Right lung (tissue), 10 donors: ENCODE measurements at places on chromosomes 6 and 20. TPM values are rescaled to one million over a fixed set of nuclear protein-coding genes. Genes with fewer than 3 reads are reported as not detected.

Gene ADTRP
- polyA plus RNA-seq, result 1.2 TPM

DNA sequence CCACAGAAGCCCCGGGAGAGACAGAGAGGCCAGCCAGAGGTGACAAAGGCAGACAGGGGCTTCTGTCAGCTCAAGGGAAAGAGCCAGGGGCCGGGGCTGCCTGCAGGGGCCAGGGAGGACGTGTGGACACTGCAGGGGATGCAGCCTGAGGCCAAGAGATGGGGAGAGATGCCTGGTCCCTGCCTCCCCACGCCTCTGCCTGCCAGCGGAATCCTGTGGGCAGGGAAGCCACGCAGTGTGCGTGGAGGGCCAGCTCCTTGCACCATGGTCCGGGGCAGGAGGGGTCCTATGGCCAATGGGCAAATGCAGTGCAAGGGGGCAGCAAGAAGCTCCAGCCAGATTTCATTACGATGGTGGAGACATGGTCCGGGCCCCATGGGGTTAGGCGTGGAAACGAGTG is 224.9 kb downstream of the CDH4 start:
- no peak for DNase-seq

DNA sequence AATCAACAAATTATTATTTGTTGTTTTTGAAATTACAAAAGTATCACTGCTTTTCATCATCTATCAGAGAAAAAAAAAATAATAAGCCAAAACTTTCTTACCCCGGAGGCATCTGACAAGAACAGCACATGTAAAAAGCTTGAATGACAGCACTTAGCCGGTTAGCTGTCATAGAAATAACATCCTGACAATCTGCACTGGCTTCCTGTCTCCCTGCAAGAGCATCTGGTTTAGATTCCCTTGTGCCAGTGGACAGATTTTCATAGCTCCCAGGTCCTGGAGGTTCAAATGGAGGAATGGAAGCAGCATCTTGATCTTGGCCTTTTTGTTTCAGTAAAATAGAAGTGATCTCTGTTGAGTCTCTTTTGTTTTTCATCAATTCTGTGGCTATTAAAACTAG is 74.8 kb downstream of the HACE1 start:
- DNase-seq, result no peak

GRCh38 chr6:84763886-84764331 is 489 bp downstream of the TBX18 start:
- no peak for DNase-seq

DNA sequence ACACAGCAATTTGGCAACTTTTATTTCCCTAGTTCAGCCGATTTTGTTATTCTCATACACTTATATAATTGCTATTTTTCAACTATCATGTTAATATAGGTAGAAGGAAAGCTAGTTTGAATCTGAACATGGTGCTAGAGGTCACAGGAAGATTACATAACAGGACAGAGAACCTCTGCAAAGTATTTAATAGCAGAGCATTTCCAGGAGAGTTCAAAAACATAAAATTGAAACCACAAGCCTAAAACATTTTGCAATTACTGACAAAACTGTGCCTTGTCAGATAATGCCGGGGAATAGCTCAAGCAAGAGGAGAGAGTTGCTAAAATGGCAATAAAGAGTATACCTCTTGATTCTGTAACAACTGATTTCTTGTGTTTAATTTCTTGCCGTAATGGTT is 70.8 kb downstream of the TFAP2B start:
- no peak for DNase-seq

- peak; percentile 55 for DNase-seq
Measured at GRCh38 chr6:110415086-110415916, at the start of gene DDO. Gene DDO, minus strand, starts transcription at chr6:110415575. Its CDS starts 2,113 bp downstream, at chr6:110413462.

DNA sequence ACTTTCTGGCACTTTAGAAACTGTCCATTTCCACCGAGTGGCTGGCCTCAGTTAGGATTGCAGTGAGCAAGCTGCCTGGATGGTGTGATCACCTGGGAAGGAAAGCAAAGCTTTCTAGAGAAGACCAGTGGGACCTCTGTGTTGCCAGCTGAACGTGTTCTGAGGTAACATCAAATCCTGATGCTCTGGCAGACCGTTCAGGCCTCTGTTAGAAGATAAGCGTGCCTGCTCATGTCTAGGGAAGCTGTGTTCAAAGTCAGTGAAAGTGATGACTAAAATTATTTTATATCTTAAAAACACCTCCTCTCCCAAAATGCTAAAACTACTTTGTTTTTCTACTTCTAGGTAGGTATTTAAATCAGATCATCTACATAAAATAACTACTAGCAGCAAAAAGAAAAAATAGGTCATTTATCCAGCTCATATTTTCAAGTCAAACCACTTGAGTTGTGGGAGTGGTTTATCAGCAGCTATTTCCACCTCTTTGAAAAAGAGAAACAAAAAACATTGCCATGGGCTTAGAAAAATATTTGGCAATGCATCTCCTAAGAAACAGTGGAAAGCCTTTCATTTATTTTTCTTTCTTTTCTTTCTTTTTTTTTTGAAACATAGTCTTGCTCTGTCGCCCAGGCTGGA is 54.8 kb downstream of the CEP43 start:
- DNase-seq, result no peak

Gene PRRT1
- polyA plus RNA-seq, result 1.9 TPM

GRCh38 chr6:22470454-22471131 is 98.8 kb upstream of the HDGFL1 start:
- no peak for DNase-seq

GRCh38 chr6:78629154-78629721 is 238.1 kb upstream of the IRAK1BP1 start:
- DNase-seq, result peak; percentile 4

Gene MSH5
- 28.2 TPM for polyA plus RNA-seq

DNA sequence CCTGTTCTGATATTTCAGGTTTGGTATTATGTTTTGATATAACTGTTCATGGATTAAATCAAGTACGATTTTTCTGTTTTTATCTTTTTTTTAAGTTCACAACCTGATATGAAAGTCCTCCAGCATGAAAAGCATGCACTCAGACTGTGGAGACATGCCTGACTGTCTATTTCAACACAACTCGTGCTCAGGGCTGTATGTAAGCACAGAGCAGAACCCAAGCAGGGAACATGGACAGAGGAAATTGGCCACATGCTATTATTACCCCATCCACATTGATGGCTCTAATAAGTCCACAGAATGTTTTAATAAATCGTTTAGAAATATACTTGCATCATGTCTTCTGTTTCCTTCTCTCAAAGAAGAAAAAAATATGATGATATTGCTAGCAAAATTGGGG is 730.4 kb downstream of the C6orf118 start:
- DNase-seq, result no peak

Gene MOG
- polyA plus RNA-seq, result not detected
